Stimulated activated CD8-positive, alpha-beta memory T cell treated with anti-CD3 and anti-CD28 coated beads, Interleukin-7, amount 100 ng/mL, for 1 hour (primary cell): ENCODE measurements at places on chromosomes 12 and 14.

DNA sequence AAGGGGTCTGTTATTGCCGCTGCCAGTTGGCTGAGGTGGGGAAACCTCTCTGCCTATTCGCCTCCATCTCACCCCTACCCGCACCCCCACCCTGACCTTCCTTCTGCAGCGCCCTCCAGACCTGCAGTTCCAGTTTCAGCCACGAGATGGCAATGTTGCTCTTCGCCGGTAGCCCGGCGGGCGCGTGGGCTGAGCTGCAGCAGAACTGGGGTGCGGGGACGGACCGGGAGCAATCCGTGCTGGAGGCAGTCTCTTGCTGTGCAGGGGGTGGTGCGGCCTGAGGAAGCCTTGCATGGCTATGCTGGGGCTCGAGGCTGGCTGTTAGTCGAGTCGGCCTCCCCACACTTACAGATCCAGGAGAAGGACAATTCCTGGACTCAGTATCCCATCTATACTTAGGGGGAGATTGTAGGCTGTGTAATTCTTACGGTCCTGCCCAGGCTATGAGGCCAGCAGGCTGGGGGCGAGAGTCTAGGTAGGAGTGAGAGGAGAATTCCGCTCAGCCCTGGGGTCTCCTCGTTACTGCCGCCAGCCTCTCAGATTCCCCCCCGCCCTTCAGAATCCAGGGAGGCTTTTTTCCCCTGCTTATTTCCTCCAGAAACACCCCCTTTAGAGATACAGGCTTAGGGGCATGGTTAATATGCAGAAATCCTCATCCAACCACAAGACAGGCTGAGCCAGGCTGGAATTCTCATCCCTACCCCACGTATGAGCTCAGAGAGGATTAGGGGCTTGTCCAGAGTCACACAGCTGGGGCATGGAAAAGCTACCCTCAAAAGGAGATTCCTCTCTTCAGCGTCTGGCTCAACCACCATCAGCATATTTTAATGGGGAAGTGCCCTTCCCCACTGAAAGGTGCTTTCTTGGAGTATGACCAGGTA, 118.2 kb downstream of the AACS start:
- peak; percentile 69 for DNase-seq

DNA sequence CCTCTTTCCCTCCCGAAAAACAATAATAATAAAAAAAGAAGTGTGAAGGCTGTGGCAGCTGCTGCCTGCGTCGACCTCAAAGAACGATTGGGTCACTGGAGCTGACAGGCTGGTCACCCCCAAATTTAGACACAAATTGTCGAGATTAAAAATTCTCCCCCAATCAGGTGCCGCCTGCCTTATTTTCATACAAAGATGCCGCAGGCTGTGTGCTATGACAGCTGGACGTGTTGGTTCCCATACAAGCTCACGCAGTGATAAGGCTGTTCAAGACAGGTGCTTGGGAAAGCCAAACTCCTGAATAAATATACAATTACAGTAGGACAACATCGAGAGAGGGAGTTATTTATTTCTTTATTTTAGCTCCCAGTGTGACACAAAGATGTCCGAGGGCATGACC, 1041.8 kb downstream of the VRK1 start:
- no peak for DNase-seq

DNA sequence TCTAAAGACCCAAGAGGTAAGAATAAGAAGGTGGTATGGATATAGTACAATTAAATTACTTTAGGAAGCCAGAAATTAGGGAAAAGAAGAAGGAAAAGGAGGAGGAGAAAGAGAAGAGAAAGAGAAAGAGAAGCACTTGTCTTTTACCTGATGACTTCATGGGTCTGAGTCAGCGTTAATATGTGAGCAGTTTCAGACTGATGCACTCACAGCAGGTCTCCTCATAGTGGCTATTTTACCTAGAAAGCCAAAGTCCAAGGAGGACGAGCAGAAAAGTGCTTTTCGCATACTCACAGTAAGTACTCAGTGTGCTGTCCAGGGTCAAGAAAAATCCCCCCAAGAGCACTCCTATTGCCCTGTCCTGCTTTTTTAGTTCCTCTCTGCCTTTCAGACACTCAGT, 222.1 kb downstream of the C12orf42 start:
- no peak for DNase-seq

GRCh38 chr14:100303179-100303578, 3.1 kb downstream of the SLC25A29 start:
- no peak for DNase-seq

GRCh38 chr12:21938879-21939278, 2.3 kb downstream of the ABCC9 start:
- no peak for DNase-seq

GRCh38 chr12:12945591-12945990, 6.4 kb downstream of the GPRC5D start:
- DNase-seq, result no peak

DNA sequence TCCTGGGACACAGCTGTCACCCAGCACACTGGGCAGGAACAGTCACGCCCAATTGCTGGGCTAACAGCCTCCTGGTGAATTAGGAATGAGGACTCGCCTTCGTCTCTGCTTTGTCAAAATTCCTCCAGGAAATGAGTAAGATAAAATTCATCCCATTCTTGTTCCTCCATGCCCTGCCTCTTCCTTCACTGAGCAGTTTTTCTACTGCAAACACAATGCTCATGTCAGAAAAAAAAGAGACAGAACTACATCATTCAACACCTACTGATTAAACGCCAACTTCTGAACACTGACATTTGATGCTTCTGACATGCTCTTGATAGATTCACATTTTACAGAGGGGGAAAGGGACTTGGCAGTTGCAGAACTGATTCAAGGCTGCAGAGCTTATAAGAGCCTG, 37.5 kb upstream of the DTX1 start:
- DNase-seq, result no peak

DNA sequence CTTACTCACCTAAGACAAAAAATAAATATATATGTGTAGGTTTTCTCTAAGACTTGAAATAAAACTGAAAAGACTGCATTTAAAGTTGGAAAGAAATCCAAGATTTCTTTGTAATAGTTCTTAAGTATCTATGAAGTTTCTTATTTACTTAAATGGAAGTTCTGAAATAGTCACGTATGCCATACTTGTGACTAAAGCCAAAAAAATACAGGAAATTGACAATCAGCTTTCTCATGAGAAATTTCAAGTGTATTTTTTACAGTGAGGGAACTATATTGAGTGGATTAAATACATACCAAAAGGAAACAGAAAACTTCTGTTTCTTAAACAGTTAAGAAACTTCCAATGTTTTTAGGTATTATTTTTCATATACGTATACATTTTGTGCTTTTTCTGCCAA, 188.1 kb downstream of the DPY19L2 start:
- no peak for DNase-seq

DNA sequence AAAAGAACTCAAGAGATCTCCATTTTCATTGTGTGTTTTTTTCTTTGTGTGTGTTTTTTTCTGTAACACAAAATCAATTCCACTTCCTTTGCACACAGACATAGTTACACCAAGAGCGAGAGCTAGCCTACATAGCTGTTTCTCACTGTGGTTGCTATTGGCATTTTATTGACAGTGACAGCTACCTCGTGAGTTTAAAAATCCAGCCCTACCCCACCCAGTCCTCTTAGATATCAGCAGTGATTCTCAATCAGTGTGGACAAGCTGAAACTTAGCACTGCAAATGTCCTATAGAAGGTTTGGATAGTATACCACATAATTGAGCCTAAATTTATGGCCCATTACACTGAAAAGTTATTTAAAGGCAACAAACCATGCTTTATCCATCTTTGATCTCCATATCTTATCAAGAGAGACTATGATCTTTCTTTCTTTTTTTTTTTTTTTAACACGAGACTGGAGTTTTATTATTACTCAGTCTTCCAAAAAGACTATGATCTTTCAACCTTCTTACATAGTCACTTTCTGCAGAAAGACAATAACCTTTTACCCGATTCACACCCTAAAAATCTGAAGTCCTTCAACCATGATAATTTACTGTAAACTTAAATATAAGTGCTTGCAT, 46.8 kb downstream of the ATP2B1 start:
- DNase-seq, result no peak

DNA sequence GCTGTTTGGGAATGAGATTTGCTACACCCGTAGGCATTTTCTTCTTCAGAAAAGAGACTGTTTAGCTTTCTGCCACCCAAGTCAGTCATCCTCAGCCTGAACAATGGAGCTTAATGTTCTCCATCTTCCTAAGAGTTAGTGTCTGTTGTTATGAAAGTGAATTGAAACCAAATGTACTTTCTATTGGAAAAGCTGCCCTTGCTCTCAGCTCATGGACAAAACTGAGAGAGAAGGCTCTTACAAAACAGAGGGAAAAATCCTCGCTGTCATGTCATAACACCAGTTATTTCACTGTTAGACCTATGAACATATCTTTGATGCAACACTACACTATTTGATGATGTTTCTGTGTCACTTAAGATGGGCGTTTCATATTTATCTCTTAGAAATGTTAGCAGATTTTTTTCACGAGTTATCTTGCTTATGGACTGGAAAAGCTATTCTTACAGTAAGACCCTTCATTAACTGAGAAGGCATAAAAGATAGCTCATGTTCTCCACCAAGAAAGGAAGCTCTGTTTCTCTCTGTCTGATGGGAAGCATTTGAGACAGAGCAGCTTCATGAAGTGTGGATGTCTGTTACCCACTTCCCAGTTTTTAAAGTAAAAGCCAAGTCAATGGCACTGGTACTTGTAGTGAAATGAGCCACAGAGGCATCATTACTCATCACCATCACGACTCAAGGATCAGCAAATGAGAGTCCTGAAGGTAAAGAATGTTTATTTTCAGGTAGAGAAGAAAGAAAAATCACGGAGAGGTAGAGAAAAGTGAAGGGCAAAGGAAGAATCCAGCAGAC, 483.9 kb downstream of the ZFP36L1 start:
- no peak for DNase-seq

DNA sequence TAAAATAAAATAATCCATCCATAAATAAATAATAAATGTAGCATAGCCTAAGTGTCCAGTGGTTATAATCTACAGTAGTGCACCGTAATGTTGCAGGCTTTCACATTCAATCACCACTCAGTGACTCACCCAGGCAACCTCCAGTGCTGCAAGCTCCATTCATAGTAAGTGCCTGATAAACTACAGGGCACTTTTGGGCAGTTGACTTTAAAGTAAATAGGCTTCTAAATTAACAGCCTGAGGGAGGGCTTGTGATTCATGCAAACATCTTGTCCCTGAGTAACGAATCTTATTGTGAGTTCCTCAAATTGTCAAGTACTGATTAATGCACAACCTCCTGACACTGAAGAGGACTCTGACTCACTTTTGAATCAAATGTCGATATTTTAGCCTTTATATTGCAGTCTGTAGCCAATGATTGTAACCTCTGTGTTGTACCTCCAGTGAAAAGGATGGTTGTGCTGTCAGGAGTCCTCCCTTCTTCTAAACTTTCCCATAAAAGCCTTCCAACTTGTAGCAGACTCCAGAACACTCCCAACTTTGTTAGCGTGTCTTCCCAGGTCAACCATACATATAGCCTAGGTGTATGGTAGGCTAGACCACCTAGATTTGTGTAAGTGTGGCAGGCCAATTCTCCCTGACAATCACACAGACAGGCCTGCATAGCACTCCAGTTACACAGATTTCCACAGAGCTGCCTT, 55.0 kb upstream of the BICD1 start:
- DNase-seq, result no peak

DNA sequence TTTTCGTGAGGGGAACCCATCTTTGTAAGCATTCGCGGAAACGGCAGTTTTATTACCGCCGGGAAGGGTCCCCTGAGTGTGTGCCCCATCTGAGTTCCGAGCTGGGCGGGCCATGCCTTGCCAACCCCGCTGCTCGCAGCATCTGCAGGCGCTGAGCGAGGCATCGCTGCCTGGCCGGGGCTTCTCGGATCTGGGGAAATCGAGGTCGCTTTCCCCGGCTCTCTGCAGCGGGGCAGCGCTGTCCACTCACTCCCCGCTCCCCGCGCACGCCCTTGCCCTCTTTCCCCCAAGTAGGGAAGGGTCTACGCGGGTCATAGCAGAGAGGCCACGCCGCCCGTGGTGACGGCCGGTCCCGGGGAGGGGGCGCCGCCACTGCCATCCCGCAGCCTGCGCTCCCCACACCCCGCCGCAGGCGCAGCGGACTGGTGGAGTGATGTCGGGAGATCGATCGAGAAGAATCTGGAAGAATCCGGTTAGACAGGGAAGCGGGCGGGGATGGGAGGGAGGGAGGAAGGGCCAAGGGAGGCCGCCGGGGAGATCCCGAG, 507 bp upstream of the FKBP4 start:
- no peak for DNase-seq

GRCh38 chr12:92753976-92754885, 51.4 kb downstream of the PLEKHG7 start:
- no peak for DNase-seq

GRCh38 chr12:122789637-122790036, 15.3 kb downstream of the CCDC62 start:
- DNase-seq, result no peak

GRCh38 chr14:87960013-87960787, 32.8 kb downstream of the GALC start:
- DNase-seq, result no peak
